ENCODE measurements at places on chromosomes 16 and 17.

DNA sequence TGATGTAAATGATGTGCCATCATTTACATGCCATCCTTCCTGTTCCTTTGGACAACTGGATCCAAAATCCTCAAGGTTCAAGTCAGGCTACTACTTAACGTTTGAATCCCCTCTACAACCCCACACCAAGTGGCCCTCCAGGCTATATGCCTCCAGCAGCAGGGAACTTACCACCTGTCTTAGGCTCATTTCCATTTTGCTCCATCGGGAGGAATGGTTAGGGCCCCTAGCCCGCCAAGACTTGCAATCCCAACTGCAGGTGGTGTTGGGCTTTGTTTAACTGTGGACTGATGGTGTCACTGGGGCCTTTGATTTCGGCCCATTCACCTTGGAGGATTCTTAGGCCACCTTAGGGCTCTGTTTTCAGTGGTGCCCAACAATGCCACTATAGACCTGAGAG lies 9.7 kb downstream of the HNF1B start:
- no peak overlapping the region for H3K27ac ChIP-seq
- DNase-seq = no peak
- peaks cover 62% of the 10 kb centered on the region for H3K27me3 ChIP-seq
- H3K4me1 ChIP-seq = peaks cover 18% of the 10 kb centered on the region
- H3K36me3 ChIP-seq = no peaks in the 10 kb centered on the region

GRCh38 chr16:53714205-53715022 lies 10.5 kb downstream of the FTO start:
- no peaks in the 10 kb centered on the region for H3K36me3 ChIP-seq
- no peak for DNase-seq
- no peak overlapping the region for H3K4me3 ChIP-seq
- no peaks in the 10 kb centered on the region for H3K27me3 ChIP-seq

DNA sequence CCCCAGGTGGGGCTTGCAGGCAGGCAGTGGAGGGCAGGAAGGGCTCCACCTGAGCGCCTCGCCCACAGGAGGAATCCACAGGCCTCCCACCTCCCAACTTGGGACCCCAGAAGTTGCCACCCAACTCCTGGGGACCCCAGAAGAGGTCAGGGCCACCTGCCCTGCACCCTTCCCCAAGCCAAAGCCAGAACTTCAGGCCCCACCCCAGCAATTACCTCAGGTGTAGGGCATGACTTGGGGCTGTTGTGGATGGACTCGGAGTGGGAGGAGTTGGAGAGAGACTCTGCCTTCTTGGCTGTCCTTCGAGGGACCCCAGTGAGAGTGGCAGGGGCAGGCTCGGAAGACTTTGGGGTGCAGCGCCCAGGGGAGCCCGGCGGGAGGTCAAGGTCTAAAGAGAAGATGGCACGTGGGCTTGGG lies 10.5 kb downstream of the TSPOAP1 start:
- H3K27ac ChIP-seq = no peak overlapping the region
- DNase-seq = no peak
- H3K36me3 ChIP-seq = peaks cover 27% of the 10 kb centered on the region
- peaks cover 32% of the 10 kb centered on the region for H3K4me1 ChIP-seq

DNA sequence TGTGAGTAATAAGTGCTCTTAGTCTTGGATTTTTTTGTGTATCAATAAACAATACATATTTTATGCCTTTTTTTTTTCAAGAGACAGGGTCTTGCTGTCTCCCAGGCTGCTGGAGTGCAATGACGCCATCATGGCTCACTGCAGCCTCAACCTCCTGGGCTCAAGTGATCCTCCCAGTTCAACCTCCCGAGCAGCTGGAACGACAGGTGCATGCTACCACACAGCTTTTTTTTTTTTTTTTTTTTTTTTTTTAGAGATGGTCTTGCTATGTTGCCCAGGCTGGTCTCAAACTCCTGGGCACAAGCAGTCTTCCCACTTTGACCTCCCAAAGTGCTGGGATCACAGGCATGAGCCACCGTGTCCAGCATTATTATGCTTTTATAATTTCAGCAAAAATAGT lies 13.0 kb downstream of the ACSF2 start:
- no peaks in the 10 kb centered on the region for H3K27me3 ChIP-seq
- H3K36me3 ChIP-seq = peaks cover 4% of the 10 kb centered on the region
- peaks cover 10% of the 10 kb centered on the region for H3K4me1 ChIP-seq
- no peak overlapping the region for H3K4me3 ChIP-seq
- no peak for DNase-seq
- no peak overlapping the region for H3K27ac ChIP-seq

DNA sequence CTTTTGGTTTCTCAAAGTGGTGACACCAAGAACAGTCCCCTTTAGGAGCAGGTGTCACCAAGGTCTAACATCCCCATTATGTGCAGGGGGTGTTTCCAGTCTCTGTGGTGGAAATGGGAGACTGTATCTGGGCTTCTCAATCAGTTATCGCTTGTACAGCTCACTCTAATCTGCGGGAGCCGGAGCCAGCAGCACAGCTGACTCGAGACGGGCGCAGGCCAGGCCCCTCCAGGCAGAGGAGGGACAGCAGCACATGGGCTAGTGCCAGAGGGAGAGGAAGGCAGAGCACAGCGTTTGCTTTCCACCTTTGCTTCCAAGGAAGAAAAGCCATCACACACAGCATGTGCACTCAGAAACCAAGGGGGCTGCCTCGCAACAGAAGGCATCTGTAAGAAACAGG lies 91.2 kb upstream of the CREBBP start:
- no peak for DNase-seq
- H3K27me3 ChIP-seq = peaks cover under 1% of the 10 kb centered on the region
- no peak overlapping the region for H3K4me3 ChIP-seq
- no peak overlapping the region for H3K27ac ChIP-seq
- no peaks in the 10 kb centered on the region for H3K4me1 ChIP-seq

DNA sequence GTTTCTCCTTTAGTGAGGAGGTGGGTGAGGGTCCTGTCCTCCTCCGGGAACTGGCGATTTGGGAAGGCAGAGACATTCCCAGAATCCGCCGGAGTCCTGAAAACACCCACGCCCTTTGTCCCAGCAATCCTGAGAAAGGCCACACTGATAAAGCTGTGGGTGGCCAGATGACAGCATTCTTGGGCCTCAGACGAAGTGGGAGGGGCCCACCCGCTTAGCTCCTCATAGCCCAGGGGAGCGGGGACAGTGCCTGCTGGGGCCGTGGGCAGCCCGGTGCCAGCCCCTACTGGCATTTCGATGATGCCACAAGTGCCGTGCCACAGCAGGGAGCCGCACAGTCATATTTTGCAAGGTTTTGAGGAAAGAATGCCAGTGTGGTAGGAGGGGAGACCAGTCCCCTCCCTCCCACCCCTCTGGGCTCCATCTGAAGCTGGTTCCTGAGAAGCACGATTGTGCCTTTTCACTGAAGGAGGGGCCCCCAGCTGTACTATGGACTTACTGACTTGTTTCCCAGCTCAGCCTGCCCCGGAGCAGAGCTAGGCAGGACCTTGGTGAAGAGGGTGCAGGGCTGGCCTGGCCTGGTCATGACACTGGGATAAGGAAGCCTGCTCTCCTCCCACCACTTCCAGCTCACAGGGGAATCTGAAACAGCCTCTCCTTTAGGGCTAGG lies 20.9 kb upstream of the MPRIP start:
- H3K4me1 ChIP-seq = peaks cover 26% of the 10 kb centered on the region
- H3K4me3 ChIP-seq = no peak overlapping the region
- no peak for DNase-seq
- no peak overlapping the region for H3K27ac ChIP-seq
- H3K27me3 ChIP-seq = peaks cover 8% of the 10 kb centered on the region
- H3K36me3 ChIP-seq = no peaks in the 10 kb centered on the region

DNA sequence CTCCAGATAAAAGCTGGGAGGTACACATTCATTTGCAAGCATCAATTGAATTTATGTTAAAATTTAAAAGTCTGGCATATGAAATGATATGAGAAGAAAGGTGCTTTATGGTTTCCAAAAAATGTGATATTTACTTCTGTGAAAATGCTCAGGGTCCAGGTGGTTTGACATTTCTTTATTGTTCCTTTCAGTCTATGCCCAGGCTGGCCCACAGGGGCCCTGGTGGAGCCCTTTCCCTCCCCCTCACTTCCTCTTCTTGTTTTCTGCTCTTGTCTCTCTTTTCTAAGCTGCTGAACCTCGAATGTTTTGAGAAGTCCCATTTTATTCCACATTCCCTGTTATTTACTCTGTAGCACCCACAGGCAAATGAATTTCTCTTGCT lies 127.8 kb downstream of the HS3ST3B1 start:
- H3K27ac ChIP-seq = peak overlapping the region; percentile 13
- no peaks in the 10 kb centered on the region for H3K36me3 ChIP-seq
- peaks cover 18% of the 10 kb centered on the region for H3K4me1 ChIP-seq
- peaks cover 6% of the 10 kb centered on the region for H3K27me3 ChIP-seq
- peak overlapping the region; percentile 5 for H3K4me3 ChIP-seq
- no peak for DNase-seq
